ENCODE measurements at places on chromosomes 12 and 14.

DNA sequence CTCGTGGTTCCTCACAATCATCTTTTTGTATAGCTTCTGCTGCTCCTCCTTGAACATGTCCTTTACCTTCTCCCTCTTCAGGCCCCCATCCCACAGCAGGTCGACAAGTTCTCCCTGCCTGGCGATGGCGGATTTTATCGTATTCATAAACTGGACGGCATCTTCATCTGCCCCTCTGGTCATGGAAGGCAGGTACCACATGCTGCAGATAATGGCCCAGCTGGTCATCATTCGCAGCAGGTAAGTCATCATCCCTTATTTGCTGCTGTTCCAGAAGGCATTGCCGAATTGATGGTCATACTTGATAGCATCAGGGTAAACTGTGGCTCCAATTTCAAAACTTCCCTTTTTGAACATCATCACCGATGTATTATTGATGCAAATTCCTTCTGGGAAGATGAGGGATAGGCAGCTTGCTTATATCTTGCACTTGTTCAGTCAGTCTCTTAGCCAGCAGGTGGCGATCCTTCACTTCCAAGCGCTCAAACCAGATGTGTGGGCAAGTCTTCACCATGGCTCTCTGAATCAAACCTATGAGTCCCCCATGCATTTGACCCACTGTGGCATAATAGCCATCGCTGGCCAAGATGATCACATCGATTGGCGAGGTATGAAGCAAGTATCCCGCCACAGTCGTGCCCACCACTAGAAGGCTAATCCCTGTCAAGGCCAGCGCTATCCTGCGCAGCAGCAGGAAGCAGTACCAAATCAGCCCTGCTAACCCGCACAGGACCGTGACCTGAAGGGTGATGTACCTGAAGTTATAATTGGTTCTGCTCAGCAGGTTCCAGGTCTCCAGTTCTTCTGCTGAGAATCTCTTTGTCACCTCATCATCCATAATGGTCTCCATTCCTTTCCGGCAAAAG is 381.5 kb upstream of the STXBP6 start:
- DNase-seq = no peak

- no peak for DNase-seq
Measured at GRCh38 chr14:22097586-22098292, 424.1 kb upstream of the OR4E1 start.

- no peak for DNase-seq
Measured at GRCh38 chr12:62331306-62331705, 71.1 kb downstream of the USP15 start.

- DNase-seq = no peak
Measured at GRCh38 chr14:89807892-89808291, 146.6 kb downstream of the EFCAB11 start.

GRCh38 chr12:87985069-87985675 is 44.0 kb downstream of the C12orf50 start:
- no peak for DNase-seq

DNA sequence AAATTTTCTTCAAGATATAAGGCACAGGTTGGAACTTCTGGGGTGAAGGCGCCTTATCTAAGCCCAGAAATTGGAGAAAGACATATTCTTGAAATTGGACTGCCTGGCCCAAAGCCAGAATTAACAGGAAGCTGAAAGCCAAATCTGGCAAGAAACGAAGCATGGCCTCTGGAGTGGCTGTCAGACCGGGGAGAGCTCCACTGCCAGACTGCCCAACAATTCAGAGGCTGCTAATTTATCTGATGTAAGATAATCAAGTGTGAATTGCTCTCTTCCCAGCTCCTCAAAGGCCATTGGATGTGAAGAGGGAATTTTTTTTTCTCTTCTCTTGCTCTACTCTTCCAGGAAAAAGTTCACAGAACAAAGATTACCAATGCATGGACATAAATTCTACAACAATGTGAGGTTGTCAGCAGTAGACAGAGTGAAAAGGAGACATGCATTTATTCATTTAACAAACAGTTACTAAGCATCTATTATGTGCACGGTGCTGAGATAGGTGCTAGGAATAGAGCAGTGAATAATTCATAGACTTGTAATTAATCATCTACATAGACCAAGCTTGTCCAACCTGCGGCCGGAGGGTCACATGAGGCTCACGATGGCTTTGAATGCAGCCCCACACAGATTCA is at the start of gene GDF3:
Gene GDF3 (minus strand): TSS at position 210 of the 632 bp plus-strand sequence. CDS start 47 bp downstream, at position 163.
- no peak for DNase-seq

DNA sequence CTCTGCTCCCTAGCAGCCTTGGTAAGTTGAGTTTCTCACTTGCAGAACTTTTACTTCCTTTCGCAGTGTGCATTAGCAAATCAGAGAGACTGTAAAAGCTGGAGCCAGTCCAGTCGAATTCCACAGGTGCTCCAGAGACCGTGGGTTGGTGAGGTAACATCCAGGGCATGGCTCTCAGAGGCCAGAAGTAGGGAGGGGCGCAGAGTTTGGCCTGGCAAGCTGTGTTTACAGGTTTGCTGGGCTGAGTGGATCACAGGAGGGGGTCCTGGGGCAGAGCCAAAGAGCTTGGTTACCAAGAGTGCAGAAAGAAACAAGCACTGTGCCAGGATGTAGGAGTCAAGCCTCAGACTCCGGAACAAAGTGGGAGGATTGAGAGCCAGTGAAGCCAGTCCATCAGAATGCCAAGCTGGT is 10.2 kb upstream of the BHLHE41 start:
- DNase-seq = no peak

- no peak for DNase-seq
Measured at GRCh38 chr12:102690253-102690652, 209.9 kb upstream of the IGF1 start.

GRCh38 chr14:103451401-103451800 is 66.2 kb downstream of the MARK3 start:
- no peak for DNase-seq

- no peak for DNase-seq
Measured at GRCh38 chr12:128840862-128841468, 12.3 kb upstream of the GLT1D1 start.

DNA sequence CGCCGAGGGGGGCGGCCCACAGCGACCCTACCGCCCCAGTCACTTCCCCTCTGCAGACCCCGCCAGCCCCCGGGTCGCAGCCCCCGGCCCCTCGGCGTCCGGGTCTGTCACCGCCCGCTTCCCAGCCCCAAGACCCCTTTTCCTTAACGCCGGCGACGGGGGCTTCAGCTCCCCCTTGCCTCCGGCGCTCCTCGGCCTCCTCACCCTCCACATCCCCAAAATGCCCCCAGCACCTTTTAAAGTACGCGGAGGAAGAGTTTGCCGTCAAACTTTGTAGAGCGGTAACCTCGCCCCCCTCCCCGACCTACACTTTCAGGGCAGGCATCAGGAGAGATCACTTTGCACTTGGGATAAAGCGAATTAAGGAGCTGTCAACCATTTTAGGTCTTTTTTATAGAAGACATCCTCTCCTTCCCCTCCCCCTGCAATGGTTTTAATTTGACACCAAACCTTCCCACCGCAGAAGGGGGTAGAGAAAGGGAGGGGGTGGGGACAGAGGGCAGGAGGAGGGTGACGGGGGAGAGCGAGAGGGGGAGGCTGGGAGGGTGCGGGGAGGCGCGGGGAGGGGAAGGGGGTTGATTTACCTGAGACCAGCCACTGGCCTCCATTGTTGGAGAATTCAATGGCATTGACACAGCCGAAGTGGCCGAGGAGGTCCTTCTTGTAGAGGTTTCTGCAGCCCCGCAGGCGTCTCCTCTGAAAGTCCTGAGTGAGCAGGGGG is 578 bp downstream of the DCAF5 start:
- peak; percentile 23 for DNase-seq

GRCh38 chr12:93061473-93062419 is 132.7 kb upstream of the EEA1 start:
- no peak for DNase-seq

DNA sequence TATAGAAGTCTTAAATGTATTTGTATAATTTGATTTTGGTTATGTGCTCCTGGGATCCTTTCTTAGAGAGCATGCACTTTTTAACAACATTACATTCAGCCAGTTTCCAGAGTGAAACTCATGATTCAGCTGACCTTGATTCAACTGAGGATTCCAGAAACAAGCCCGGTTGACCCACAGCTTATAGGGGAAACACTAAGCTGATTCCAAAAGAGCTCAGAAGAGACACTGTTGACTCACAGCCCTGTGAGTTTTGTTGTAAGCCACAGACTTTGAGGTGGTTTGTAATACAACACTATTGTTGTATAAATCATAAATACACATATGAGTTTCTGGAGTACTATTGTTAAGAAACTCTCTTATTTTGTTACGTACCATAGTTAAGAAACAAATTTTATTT is 133.8 kb upstream of the MGAT4C start:
- DNase-seq = no peak

DNA sequence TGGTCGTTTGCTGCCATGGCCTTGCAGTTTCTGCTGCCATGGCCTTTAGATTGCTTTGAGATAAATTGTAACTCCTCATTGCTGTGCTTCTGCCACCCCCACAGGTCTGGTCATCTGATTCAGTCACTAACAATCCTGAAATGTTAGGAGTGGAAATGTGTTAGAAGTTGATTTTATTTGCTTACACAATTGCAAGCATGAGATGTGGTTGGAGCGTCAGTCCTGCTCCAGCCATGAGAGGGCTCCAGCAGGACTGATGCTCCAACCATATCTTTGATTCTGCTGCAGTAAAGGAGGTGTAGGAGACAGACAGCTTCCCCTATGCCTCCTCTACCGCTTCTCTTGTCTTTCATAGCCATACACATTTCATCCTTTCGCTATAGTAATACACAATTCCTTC is 226.8 kb upstream of the RGS6 start:
- DNase-seq = no peak

GRCh38 chr12:25502596-25502995 is 50.5 kb downstream of the LMNTD1 start:
- DNase-seq = no peak

GRCh38 chr14:74217672-74218448 is 21.4 kb upstream of the VSX2 start:
- peak; percentile 52 for DNase-seq

DNA sequence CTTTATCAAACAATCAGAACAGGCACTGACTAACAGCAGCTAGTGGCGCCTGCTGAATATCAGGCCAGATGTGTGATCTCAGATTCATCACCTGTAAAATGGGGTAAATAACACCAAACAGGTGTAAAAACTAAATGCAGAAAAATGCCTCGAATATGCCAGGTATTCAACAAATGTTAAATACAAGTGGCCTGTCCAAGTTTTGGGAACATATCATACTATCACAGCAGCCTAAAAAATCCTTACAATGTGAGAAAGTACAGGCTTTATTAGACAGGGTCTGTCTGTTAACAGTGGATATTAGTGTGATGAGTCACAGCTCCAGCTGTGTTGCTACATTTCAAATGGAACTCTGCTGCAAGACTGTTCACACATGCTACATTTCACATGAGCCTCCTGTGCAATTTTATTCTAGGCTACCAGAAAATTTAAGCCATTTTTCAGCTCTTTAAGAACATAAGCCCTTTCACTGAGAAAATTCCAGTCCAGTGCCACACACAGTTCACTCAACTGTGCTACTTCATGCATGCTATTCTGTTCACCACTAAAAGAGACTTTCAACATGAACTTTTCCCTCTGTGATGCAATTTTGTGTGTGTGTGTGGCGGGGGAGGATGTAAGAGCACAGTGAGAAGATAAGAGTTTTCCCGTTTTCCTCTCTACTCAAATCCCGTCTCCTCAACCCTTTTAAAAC is 56.7 kb downstream of the MSRB3 start:
- DNase-seq = no peak

DNA sequence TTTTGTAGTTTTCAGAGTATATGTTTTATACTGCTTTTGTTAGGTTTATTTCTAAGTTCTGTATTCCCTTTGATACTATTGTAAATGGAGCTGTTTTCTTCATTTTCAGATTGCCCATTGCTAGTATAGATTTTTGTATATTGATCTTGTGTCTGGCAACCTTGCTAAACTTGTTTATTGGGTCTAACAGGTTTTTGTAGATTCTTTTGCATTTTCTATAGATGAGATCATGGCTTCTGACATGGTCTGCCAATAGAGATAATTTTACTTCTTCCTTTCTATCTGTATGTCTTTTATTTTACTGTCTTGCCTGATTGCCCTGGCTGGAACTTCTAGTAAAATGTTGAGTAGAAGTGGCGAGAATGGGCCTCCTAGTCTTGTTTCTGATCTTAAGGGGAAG is 40.3 kb downstream of the ANKRD9 start:
- no peak for DNase-seq

DNA sequence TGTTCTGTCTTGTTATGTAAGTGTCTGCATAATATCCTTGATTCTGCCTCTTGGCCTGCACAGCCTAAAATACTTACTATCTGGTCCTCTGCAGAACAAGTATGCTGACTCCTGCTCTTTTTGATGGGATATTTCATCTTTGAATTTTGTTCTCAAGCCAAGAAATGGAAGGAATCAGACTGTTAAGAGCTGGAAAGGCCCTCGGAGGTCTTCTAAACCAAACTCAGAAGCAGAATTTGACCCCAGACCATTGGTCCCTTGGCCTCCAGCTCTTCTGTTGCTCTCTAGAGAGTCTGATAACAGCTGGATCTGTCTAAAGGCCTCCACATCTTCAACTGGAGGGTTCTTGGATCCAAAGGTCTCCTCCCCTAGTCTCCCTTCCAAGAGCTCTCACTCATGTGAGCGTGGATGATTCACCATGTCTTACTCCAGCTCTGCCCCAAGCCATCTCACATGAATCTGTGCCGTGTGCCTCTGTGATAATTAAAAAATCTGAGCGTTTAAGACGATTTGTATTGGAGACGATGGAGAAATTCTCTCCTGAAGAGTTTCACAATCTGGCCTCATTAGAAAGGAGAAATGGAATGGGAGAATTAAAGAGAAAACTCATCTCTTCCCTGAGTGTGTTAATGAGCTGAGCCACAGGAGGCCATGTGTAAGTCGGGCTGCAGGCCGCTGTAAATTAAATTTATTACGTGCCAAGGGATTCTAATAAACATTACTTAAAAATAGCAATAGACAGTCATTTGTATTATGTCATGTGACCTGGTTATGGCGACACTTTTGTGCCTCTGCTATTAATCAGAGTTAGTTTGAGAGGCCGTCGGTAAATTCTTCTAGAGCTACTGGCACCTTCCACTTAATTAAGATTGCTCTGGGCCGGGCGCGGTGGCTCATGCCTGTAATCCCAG is 15.4 kb upstream of the PRIMA1 start:
- DNase-seq = no peak

DNA sequence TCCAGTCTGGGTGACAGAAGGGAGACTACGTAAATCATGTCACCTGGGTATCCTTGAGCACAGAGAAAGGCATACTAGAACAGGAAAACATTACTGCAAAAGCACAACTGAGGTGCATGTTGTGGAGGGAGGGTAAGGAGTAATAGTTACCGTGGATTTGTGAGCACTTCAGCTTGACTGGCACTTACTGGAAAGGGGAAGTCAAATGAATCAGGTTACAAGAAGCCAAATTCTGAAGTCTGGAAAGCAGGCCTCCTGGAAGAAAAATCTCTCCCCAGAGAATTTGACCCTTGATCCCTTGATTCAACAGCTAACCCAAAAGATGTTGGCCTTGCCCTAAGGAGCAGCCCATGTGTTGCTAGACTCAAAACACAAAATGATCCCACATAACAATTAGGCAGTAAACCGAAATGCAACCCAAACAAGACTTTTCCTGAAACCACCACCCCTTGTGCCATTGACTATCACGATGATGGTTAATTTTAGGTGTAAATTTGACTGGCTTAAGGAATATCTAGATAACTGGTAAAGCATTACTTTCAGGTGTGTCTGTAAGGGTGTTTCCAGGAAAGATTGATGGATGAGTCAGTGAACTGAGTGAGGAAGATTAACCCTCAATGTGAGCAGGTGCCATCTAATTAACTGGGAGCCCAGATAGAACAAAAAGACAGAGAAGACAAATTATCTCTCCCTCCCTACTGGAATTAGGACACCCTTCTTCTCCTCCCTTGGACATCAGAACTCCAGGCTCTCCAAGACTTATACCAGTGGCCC is 108.8 kb downstream of the SLC25A21 start:
- no peak for DNase-seq

All from activated T-helper 1 cell treated with Interleukin-2 at 50 U/mL for 16 hours (primary cell).